ENCODE measurements at places on chromosomes 5 and 9.

- DNase-seq = no peak
Observed at GRCh38 chr5:10216107-10216506, 33.6 kb downstream of the ATPSCKMT start.

GRCh38 chr5:17058438-17058837, 122.3 kb upstream of the MYO10 start:
- DNase-seq = no peak

- DNase-seq = no peak
Observed at GRCh38 chr9:5884191-5884590, 6.5 kb upstream of the MLANA start.

GRCh38 chr9:87671478-87671877, 54.4 kb upstream of the CTSL start:
- no peak for DNase-seq

DNA sequence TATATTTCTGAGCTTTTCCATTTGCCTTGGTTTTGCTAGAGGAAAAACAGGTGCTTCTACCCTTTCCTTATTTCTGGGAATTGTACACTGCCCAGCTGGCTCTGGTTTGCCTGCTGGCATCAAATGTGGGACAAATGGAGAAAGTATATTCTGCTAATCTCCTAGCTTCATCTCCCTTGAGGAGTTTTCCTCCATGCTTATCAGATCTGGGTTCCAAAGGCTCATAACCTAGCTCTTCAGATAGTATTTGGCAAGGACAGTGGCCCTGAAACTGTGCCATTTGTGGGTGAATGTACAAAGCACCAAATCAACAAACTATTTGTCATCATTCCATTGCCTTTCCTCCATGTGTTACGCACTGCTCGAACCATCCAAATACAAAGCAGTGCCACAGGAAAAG, 16.2 kb downstream of the PRLR start:
- DNase-seq = no peak

GRCh38 chr9:127808347-127809001, 5.8 kb downstream of the FPGS start:
- DNase-seq = no peak

GRCh38 chr5:36029914-36030313, 36.8 kb downstream of the UGT3A2 start:
- DNase-seq = no peak

- no peak for DNase-seq
Observed at GRCh38 chr5:140882591-140882899, 621 bp downstream of the PCDHA13 start.
